ENCODE measurements at places on chromosomes 12 and 14.

DNA sequence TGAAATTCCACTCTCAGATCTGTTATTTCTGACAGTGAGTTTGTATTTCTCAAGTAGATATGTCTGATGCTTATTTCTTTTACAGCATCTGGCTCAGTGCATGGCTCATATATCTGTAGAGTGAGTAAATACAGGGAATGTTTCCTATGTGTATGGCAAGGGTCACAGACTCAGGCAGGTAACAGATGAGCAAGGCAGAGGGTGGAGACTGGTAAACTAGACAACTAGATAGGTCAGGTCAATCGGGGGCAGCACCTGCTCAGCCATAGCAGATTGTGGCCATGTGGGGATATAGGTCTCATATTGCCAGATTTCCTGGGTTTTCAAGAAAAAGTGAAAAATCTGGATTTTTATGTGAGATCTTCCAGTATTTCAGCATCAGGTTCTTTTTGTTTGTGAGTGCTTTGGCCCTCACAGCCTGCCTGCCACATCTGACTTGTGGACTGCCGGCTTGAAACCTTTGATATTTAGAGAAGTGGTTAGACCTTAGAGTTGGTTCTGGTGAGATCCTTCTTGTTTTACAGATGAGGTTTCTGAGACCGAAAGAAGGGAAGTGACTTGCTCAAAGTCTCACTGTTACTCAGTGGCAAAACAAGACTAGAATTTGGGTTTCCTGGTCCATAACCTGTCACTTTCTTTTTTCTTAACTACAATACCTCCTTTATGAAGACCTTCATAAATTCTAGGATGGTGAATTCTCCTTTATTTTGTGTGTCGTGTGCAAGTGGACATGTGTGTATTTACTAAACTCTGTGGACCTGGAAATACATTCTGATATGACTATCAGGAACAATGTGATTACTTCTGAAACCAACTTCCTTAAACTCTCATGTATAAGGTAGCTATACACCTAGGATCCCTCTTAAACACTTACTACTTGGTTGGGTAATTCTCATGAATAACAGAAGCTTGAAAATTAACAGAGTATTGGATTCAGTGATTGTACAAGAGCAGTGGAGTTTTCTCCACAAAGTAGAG is 34.4 kb downstream of the PROX2 start:
- DNase-seq, result no peak

GRCh38 chr12:23340351-23340750 is 609.1 kb downstream of the SOX5 start:
- DNase-seq, result no peak

GRCh38 chr14:95185767-95186392 is 28.6 kb upstream of the DICER1 start:
- DNase-seq, result peak; percentile 87

- no peak for DNase-seq
Measured at GRCh38 chr12:127555071-127555470, 711.9 kb upstream of the TMEM132C start.

- no peak for DNase-seq
Measured at GRCh38 chr12:54421175-54421878, 2.3 kb upstream of the ITGA5 start.

GRCh38 chr12:16914853-16915252 is 308.9 kb upstream of the LMO3 start:
- no peak for DNase-seq

GRCh38 chr14:60250257-60251035 is 1.4 kb downstream of the PPM1A start:
- DNase-seq, result peak; percentile 52

- DNase-seq, result no peak
Measured at GRCh38 chr12:39813776-39814175, 194.2 kb upstream of the ABCD2 start.

- DNase-seq, result no peak
Measured at GRCh38 chr14:38110258-38110657, 97.4 kb upstream of the SSTR1 start.
